Hematopoietic multipotent progenitor cell treated with erythropoietin and hydrocortisone succinate and interleukin-3 and kit ligand, for 6 days (in vitro differentiated cells): ENCODE measurements at places on chromosomes 3 and 15.

DNA sequence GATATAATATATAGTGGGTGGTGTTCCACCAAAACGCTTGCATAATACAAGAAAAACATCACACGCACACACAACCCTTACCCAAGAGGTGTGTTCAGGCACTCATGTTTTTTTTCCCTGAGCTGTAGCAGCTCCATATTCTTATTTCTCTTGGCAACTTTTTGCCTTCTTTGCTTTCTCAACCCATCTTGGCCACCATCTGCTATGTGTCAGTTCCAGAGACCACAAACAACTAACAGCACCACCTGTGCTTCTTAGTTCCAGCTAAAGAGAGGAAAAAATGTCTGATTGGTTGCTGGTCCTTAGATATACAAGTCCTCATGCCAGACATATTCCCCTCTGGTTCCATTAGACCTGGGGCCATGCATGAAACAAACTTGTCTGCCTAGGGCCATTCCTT, 11.9 kb downstream of the ACTC1 start:
- DNase-seq: no peak

- DNase-seq: peak; percentile 72
These were observed 19.9 kb downstream of the SPICE1 start for GRCh38 chr3:113495035-113495434.

DNA sequence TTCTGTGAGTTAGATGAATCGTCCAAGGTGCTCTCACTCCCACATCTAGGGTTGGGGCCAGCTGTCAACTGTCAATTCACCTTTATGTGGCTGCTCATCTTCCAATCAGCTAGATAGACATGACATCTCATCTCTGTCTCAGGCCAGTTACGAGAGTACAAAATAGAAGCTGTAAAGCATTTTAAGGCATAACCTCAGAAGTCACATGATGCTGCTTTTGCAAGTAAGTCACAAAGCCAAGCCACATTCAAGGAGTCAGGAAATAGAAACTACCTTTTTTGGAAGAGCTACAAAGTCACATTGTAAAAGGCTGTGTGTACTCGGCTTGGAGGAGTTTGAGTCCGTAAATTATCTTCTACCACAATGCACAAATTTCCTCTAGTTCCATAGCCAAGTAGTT, 5.1 kb upstream of the CCR1 start:
- DNase-seq: no peak

DNA sequence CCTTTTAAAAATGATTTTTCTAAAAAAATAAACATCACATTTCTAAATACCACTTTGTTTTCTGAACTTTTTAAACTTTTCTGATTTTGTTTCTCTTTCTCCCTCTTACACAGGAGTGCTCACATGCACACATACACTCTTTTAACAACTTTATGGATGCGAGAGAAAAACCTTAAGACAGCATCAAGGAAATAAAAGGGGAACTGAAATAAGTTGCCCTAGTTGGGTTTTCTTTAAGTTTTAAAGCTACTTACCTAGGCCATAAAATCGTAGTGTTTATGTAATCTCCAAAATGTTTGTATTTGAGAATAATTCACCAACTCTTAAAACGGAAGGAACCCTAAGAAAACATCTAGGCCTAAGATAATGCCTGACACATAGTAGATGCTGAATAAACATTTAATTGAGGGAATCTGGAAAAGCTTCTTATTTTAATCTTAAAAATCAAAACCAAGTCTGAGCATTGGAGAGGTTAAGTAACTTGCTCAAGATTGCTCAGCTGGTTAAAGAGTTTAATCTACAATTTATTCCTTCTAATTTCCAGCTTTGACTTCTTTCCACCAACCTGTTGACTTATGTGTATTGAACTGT, 1.2 kb upstream of the BBX start:
- DNase-seq: no peak

- DNase-seq: no peak
These were observed 55.4 kb downstream of the SEMA5B start for GRCh38 chr3:122972141-122972540.

GRCh38 chr3:46585799-46586693, 19.9 kb upstream of the LRRC2 start:
- no peak for DNase-seq

GRCh38 chr3:18443665-18444594, 18.8 kb upstream of the SATB1 start:
- peak; percentile 46 for DNase-seq

DNA sequence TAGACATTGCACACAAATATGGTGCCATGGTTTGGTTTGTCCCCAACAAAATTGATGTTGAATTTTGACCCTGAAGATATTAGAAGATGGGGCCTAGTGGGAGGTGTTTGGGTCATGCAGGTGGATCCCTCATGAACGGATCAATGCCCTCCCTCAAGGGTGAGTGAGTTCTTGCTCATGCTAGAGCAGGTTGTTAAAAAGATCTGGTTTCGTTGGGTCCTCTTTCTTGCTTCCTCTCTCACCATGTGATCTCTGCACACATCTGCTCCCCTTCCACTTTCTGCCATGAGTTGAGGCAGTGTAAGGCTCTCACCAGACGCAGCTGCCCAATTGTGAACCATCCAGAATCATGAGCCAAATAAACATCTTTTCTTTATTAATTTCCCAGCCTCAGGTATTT, 87.8 kb upstream of the MDFIC2 start:
- DNase-seq: no peak

DNA sequence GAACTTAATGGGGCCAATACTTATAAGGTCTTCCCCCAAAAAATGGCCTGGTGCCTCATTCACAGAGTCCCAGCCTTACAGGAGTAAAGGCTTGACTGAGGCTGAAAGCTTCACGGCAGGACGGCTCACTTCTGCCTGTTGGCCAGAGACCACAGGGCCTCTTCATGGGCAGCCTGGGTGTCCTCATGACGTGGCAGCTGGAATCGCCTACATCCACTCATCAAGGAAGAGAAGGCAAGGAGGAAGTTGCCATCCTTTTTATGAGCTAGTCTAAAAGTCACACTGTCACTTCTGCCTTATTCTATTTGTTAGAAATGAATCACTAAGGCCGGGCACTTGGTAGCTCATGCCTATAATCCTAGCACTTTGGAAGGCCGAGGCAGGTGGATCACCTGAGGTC, 89.3 kb upstream of the DGKG start:
- no peak for DNase-seq

DNA sequence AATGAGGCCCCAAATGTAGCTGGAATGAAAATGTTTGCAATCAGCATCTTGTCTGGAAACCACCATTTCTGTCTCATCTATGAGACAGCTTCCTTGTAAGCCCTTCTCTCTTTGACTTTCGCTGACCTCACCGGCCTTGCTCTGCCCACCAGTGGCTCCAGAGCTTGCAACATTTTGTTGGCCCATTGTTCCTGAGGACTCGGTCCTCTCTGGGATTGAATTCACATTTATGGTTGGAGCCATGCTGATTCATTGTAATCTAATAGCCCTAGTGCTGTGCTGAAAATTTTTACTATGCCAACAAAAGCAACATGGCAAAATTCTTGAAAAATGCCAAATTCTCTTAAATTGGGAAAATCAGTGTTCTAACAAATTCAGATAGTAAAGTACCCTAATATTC, 37.2 kb downstream of the ABHD5 start:
- no peak for DNase-seq

DNA sequence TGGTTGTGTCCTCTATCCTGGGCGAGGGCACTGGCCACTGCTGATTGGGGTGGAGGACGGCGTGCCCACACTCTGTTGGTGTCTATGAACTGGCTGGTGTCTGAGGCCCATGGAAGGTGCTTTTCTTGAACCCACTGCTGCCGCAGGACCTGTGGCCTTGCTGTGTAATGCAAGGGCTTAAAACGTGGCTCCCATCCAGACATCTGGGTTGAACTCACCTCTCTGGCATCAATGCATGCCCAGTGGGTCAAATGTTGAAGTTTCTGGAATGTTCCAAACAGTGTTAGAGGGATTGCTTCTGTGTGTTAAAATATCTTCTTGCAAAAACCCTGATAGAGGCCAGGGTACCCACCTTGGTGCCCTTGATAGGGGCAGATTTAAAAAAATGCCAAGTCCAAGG, 42.6 kb downstream of the FAM3D start:
- no peak for DNase-seq

GRCh38 chr3:144816323-144816722, 844.7 kb downstream of the DIPK2A start:
- DNase-seq: no peak

DNA sequence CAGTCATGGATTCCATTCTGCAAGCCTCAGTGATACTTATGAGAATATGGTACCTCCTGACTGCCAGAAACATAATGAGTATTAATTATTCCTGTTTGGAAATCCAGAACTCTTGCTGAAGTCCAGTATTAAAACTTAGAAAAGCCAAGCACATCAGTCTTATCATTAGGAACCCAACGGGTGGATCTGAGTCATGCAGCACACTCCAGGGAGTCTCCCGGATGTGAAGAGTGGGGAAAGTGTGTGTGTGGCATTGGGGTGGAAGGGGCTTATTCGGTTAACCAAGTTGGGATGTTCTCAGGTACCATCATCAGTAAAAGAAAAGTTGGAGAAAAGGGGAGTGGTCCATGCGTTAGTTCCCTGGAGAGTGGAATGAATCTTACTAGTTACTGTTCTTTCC, 181.1 kb downstream of the PLCL2 start:
- DNase-seq: no peak

DNA sequence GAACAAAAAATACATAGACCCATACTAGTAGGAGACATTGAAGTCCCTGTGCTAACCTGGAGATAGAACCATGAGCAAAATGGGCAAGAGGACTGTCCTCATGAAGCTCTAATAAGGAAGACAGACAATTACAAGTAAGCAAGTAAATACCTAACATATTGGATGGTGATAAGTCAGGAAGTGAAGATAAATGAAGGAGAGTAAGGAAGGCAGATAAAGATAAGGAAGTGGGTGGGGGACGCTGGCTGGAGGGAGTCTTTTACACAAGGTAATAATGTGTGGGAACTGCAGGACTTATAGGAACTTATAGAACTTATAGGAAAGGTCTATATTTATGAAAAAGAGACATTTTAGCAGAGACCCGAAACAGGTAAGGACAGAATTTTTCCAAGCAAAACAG, 148.9 kb upstream of the ABI3BP start:
- no peak for DNase-seq

- DNase-seq: no peak
These were observed 24.0 kb upstream of the MEIS2 start for GRCh38 chr15:37124331-37124730.

- peak; percentile 7 for DNase-seq
These were observed 468.0 kb upstream of the GBE1 start for GRCh38 chr3:82229397-82229796.
